ENCODE measurements at places on chromosomes 16 and 17. TPM values are rescaled to one million over a fixed set of nuclear protein-coding genes. Genes with fewer than 3 reads are reported as not detected.

Gene GNG13
- not detected for total RNA-seq

Gene CD300LB
- total RNA-seq, result 0.49 TPM

Gene GPR179
- total RNA-seq, result under 0.01 TPM

Gene CDH15
- 1.5 TPM for total RNA-seq

Gene SLC25A19
- total RNA-seq, result 21.9 TPM

Gene SGF29
- 38.3 TPM for total RNA-seq

Gene KRT12
- total RNA-seq, result not detected

Gene TMEM186
- total RNA-seq, result 4.2 TPM

Gene ZP2
- not detected for total RNA-seq

Gene HOXB4
- total RNA-seq, result 0.78 TPM

Gene CES1
- total RNA-seq, result 224 TPM

Gene C17orf50
- total RNA-seq, result not detected

Gene GRAP
- 8.7 TPM for total RNA-seq

Gene TPPP3
- total RNA-seq, result 118 TPM

Gene NFATC3
- 95.3 TPM for total RNA-seq

Gene GAST
- total RNA-seq, result not detected

Gene MYH1
- 0.10 TPM for total RNA-seq

Gene ZFPM1
- 8.4 TPM for total RNA-seq

Gene HSBP1
- 17.8 TPM for total RNA-seq

Gene CCDC154
- total RNA-seq, result 5.4 TPM

Gene NPB
- total RNA-seq, result 0.37 TPM

Gene KRTAP16-1
- total RNA-seq, result not detected

Gene HSPB9
- not detected for total RNA-seq

Gene NME4
- total RNA-seq, result 42.7 TPM

Gene GFOD2
- 15.7 TPM for total RNA-seq

Gene C16orf92
- not detected for total RNA-seq
